ENCODE measurements at places on chromosomes 1 and 21. TPM values are rescaled to one million over a fixed set of nuclear protein-coding genes. Genes with fewer than 3 reads are reported as not detected.

DNA sequence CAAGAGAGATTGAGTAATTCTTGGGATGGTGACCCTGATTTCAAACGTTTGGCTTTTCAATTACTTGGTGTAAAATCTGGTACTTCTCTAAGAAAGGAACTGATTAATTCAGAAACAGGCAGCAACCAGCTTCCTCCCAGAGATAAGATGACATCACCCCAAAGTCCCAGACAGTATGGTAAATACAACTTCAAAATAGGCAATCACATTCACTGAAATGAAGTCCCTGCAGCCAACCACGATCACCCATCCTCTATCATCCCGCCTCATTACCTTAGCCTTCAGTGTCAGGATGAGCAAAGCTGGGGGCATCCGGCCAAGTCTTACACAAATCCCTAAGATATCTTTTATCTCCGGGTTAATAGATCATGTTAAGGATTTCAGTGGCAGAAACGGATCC lies 26.4 kb upstream of the RUNX1 start:
- no peak overlapping the region for H3K27ac ChIP-seq
- no peak for DNase-seq
- H3K27me3 ChIP-seq: peaks cover 5% of the 10 kb centered on the region
- H3K36me3 ChIP-seq: no peaks in the 10 kb centered on the region
- H3K4me1 ChIP-seq: peaks cover 4% of the 10 kb centered on the region

Gene LRRIQ3
- total RNA-seq: 1.8 TPM

- DNase-seq: no peak
- H3K4me1 ChIP-seq: peaks cover 3% of the 10 kb centered on the region
- no peaks in the 10 kb centered on the region for H3K36me3 ChIP-seq
Observed at GRCh38 chr21:46674430-46675007, 39.0 kb downstream of the PRMT2 start.

DNA sequence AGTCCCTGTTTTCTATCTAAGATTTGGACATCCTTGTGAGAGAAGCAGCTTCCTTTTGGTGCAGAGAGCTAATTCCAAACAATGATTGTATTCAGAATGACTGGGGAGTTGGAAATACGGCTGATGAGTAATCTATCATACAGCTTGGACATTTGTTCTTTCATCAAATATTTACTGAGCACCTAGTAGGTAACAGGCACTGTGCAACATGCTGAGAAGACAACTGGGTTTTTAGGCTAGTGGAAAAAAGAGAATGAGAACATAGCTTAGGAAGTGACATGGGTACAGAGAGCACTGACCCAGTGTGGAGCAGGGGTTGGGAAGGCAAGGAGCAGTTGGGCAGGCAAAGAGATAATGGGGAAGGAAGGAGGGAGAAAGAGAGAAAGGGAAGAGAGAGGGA lies 87.5 kb downstream of the TBX19 start:
- no peak overlapping the region for H3K4me3 ChIP-seq
- H3K36me3 ChIP-seq: no peaks in the 10 kb centered on the region
- H3K27ac ChIP-seq: peak overlapping the region; percentile 15
- H3K4me1 ChIP-seq: peaks cover 2% of the 10 kb centered on the region
- no peak for DNase-seq

- H3K27ac ChIP-seq: no peak overlapping the region
- no peaks in the 10 kb centered on the region for H3K36me3 ChIP-seq
- DNase-seq: no peak
- H3K4me1 ChIP-seq: peaks cover 6% of the 10 kb centered on the region
Observed at GRCh38 chr1:171422511-171422910, 62.8 kb upstream of the PRRC2C start.

Gene CFAP107
- not detected for total RNA-seq
